ENCODE measurements at places on chromosomes 4 and X. TPM values are rescaled to one million over a fixed set of nuclear protein-coding genes. Genes with fewer than 3 reads are reported as not detected.

- DNase-seq = no peak
Measured at GRCh38 chr4:19700992-19701391, 550.7 kb upstream of the SLIT2 start.

GRCh38 chr4:26021417-26022345 is 107.7 kb downstream of the SMIM20 start:
- no peak for DNase-seq

Gene CCDC158
- total RNA-seq = under 0.01 TPM

Gene CXCL3
- total RNA-seq = 3.0 TPM

Gene ARHGAP36
- not detected for total RNA-seq

Measured in fibroblast of villous mesenchyme (primary cell).